Pericardium fibroblast (primary cell): ENCODE measurements at places on chromosomes 16 and 17. TPM values are rescaled to one million over a fixed set of nuclear protein-coding genes. Genes with fewer than 3 reads are reported as not detected.

DPEP2 gene
- not detected in 2 replicates for total RNA-seq

KRTAP4-2 gene
- total RNA-seq, result not detected in 2 replicates

BAIAP3 gene
- total RNA-seq, result 0.09 and 0.12 TPM in 2 replicates

CLEC19A gene
- not detected in 2 replicates for total RNA-seq

NETO2 gene
- 10.4 and 16.6 TPM in 2 replicates for total RNA-seq

TLE7 gene
- not detected in 2 replicates for total RNA-seq

PRSS53 gene
- total RNA-seq, result 0.58 and 1.2 TPM in 2 replicates

CD2BP2 gene
- total RNA-seq, result 34.2 and 44.1 TPM in 2 replicates

TRIM16 gene
- 18.1 and 24.9 TPM in 2 replicates for total RNA-seq

CTF1 gene
- 2.9 and 5.2 TPM in 2 replicates for total RNA-seq

TLCD3B gene
- total RNA-seq, result not detected in 2 replicates

PRR35 gene
- not detected in 2 replicates for total RNA-seq

KRTAP2-1 gene
- total RNA-seq, result not detected in 2 replicates

CHD9NB gene
- total RNA-seq, result 1.1 and 1.6 TPM in 2 replicates

TVP23C gene
- 0.77 and 3.0 TPM in 2 replicates for total RNA-seq

RASL10B gene
- 9.6 and 11.9 TPM in 2 replicates for total RNA-seq

PLD2 gene
- total RNA-seq, result 19.1 and 26.8 TPM in 2 replicates

TPSAB1 gene
- total RNA-seq, result not detected in 2 replicates

ZNF469 gene
- 8.2 and 11.7 TPM in 2 replicates for total RNA-seq

MMP28 gene
- 8.5 and 12.9 TPM in 2 replicates for total RNA-seq

CSH1 gene
- total RNA-seq, result not detected in 2 replicates

ZNF385C gene
- total RNA-seq, result 0.60 TPM in 1 of 2 replicates, not detected in the other

KRTAP1-4 gene
- not detected in 2 replicates for total RNA-seq

APOH gene
- total RNA-seq, result not detected in 2 replicates

TMEM204 gene
- total RNA-seq, result 18.1 and 32.6 TPM in 2 replicates

TMEM88 gene
- 7.8 and 67.0 TPM in 2 replicates for total RNA-seq

CFAP97D1 gene
- total RNA-seq, result not detected in 2 replicates
